ENCODE measurements at places on chromosomes 3 and 15.

GRCh38 chr15:36996538-36997181, 103.7 kb downstream of the MEIS2 start:
- DNase-seq, result no peak

GRCh38 chr3:42526616-42527367, 24.3 kb downstream of the VIPR1 start:
- peak; percentile 26 for DNase-seq

- no peak for DNase-seq
Measured at GRCh38 chr3:87350367-87351199, 74.2 kb upstream of the POU1F1 start.

- DNase-seq, result no peak
Measured at GRCh38 chr3:147662705-147663104, 253.5 kb downstream of the ZIC1 start.

DNA sequence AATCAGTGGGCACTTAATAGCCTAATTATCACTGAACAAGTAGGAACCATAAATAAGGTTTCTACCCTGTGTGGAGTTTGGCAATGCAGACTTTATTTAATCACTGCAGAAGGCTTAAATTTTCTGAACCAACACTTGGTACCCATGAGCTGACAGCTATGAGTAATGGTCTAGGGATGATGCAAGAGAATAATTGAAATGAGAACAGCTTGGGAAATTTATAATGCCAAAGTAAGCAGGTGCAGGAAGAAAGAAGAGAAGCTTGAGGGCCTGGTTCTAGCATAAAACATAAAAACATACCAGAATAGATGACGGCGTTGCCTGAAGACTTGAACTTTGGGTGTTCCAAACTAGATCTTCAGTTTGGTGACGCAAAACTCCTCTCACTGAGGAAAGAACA, 67.0 kb downstream of the IMPG2 start:
- DNase-seq, result no peak

- no peak for DNase-seq
Measured at GRCh38 chr15:29476503-29477080, 207.0 kb upstream of the NSMCE3 start.

GRCh38 chr3:38457111-38458003, 3.7 kb downstream of the ACVR2B start:
- no peak for DNase-seq

DNA sequence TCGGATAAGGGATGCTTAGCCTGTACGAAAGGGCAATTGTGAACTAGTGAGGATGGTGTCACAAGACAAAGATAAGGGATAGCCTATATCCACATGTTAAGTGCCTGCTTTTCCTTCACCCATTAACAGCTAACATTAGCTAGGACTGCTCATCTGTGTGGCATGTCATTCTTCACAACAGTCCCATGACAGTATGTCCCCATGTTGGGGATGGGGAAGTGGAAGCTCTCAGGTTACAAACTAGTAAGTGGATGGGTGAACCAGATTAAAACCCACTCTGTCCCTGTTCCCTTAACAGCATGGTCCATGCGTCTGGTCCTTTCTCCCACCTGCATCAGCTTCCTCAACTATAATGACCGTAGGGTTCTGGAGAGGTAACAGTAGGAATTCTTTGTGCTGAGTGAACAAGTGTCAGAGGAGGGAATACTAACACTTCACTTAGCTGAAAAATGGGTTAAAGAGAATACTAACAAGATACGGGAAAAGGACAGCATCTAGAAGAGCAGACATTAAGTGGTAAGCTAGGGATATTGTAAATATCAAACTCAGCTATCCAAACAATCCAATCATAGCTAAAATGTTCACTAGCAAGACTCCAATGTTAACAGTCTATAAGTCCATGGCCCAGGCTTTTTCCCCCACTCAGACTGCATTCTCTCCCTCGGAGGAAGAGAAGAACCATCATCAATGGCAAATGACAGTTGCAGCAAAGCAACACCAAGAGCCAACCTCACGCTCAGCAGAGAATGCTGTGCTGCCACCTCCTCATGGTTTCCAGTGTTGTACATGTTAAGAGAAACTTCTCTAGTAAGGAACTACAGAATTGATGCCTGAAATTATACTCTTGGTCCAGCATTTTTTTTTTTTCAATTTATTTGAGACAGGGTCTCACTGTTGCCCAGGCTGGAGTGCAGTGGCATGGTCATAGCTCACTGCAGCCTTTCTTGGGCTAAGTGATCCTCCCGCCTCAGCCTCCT, 5.0 kb downstream of the RPLP1 start:
- peak; percentile 26 for DNase-seq

DNA sequence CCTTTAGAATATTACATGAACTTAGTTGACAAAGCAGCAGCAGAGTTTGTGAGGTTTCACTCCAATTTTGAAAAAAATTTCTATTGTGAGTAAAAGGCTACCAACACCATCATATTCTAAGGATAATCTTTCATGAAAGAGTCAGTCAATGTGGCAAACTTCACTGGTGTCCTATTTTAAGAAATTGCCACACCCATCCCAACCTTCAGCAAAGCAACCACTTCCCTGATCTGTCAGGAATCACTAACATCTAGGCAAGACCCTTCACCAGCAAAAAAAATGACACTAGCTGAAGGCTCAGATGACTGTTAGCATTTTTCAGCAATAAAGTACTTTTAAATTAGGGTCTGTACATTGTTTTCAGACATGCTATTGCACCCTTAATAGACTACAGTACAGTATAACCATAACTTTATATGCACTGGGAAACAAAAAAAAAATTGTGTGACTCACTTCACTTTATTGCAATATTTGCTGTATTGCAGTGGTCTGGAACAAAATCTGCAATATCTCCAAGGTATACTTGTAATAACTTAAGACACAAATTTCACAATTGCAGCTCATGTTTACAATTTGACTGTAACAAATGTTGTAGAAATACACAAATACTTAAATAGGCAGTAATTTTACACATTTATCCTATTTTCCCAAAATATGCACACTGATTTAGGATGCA, 38.9 kb upstream of the ALCAM start:
- DNase-seq, result no peak

DNA sequence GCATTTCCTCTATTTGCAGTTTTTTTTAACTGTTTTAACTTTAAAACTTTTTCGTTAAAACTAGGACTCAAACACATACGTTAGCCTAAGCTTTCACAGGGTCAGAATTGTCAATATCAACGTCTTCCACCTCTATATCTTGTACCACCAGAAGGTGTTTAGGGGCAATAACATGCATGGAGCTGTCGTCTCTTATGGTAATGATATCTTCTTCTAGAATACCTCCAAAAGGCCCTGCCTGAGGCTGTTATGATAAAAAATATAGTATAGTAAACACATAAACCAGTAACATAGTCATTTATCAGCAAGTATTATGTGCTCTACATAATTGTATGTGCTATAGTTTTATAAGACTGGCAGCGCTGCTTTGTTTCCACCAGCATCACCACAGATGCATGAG, 76.3 kb upstream of the MLF1 start:
- DNase-seq, result no peak

- no peak for DNase-seq
Measured at GRCh38 chr3:136311968-136312367, 61.8 kb downstream of the PCCB start.
